ENCODE measurements at places on chromosomes 3 and 15. TPM values are rescaled to one million over a fixed set of nuclear protein-coding genes. Genes with fewer than 3 reads are reported as not detected.

GRCh38 chr3:117540597-117540996 lies 831.0 kb downstream of the TUSC7 start:
- DNase-seq: no peak

Gene EOMES
- 4.2 TPM for total RNA-seq

GRCh38 chr3:243356-243725 lies 46.8 kb downstream of the CHL1 start:
- DNase-seq: no peak

- no peak for DNase-seq
Measured at GRCh38 chr3:188728371-188728896, 443.3 kb upstream of the TPRG1 start.

GRCh38 chr15:68258692-68259091 lies 18.9 kb upstream of the FEM1B start:
- peak; percentile 63 for DNase-seq

DNA sequence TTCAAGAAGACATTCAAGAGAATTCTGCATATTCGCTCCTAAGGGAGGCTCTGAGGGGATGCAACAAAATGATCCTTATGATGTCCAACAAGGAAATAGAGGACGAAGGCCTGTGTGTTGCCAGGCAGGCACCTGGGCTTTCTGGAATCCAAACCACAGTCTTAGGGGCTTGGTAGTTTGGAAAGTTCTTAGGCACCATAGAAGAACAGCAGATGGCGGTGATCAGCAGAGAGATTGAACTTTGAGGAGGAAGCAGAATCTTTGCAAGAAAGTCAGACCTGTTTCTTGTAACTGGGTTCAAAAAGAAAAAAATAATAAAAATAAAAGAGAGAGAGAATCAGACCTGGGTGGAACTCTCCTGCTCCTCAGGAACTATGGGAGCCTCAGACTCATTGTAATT lies 11.7 kb upstream of the ATG7 start:
- no peak for DNase-seq

DNA sequence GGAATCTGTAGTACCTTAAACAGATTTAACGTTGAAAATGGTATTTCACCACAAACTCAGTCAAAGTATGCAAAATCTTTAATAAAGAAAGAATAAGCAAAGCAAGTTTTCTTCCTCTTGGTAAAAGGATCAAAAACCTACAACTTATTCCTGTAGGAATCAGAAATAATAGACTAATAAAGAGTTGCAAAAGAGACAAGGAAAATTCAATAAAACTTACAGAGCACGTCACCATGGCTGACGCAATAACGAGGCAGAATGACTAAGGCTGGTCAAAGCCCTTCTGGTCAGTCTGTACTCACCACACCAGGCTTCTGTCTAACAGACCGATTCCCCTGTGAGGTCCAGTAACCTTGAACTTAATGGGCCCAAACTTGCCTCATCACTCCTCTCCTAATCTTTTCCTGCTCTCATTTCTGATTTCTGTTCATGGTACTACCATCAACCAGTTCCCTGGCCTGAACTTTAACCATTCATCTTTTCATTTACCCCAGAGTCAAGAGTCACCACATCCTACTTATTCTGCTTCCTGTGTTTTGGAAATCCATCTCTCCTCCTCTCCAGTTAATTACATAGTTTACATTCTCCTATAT lies 5.0 kb downstream of the MASP1 start:
- DNase-seq: no peak

DNA sequence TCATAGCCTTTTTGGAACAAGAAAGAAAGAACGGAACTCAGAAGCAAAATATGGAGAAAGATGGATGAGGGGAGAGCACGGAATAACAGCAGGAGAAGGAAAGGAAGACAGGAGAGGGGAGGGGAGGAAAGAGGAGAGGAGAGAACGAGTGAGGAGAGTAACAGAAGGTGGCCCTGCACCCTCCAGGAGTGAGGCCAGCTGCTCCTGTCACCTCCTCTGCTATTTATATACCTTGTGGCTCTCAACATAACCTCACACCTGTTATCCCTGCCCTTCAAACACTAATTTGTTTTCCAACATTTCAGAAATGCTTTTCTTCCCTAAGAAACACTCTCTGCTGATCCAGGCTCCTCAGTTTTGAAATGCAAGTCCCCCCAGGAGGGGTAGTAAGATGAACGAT lies 53.4 kb upstream of the ATP2B2 start:
- DNase-seq: no peak

Gene CEMIP
- not detected for total RNA-seq

- no peak for DNase-seq
Measured at GRCh38 chr3:138933068-138933668, 13.8 kb downstream of the FOXL2 start.

- no peak for DNase-seq
Measured at GRCh38 chr3:195595785-195596531, 12.2 kb upstream of the APOD start.
